ENCODE measurements at places on chromosomes 16 and 17.

DNA sequence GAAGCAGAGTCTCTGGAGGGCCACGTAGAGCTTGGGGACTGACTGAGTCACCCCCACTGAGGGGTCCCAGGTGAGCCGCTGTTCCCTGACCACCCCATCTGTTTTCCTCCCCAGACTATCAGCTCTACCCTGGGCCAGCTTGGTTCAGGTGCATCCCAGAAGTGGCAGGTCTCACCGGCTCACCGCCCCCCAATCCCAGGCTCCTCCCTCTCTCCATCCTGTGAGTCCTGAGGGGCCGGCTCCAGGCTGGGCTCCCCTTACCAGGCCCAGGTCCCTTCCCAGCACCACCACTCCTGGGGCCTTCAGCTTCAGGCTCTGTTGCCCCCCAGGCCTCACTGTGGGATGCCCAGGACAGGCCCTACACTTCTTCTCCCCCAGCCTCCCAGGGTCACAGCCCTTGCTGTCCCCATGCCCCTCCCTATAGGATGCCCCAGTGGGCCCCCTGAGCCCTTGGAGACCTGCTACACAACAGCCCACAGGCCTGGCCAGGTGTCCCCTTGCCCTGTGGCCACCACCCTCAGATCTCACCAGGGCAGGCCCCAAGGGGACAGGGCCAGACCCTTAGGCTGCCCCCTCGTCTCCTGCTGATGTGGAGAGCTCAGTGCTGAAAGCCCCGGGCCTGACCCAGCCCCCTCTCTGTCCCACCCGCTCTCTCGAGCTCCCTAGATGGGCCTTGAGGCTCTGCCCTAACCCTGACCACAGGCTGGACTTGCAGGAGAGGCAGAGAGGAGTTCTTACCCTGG lies 40.4 kb downstream of the TNFRSF13B start:
- no peak for DNase-seq

GRCh38 chr17:51255673-51256072 lies 4.2 kb downstream of the MBTD1 start:
- no peak for DNase-seq

DNA sequence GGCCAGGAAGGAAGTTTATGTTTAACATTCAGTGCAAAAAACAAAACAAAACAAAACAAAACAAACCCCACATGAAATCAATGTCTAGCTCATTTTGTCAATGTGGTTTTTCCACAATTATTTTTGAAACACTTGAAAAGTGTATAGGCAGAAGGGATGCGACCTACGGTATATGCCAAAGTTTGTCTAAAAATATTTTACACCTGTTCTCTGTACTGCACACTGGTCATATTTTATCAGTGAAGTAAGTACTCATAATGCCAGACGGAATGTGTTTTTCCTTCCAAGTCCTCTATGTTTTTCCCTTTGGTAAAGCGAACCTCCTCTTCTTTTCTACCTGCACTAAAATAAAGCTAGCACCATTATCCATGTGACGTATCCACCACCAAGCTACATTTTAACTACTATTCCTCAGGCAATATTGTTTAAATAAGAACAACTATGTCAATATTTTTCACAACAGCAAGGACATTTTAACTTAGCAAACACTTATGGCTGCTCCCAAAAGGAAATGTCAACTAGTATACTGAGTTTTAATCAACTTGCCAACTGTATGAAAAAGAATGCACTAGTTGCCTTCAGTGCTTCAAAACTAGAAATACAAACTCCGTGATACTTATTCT lies 10.3 kb downstream of the TOB1 start:
- no peak for DNase-seq

DNA sequence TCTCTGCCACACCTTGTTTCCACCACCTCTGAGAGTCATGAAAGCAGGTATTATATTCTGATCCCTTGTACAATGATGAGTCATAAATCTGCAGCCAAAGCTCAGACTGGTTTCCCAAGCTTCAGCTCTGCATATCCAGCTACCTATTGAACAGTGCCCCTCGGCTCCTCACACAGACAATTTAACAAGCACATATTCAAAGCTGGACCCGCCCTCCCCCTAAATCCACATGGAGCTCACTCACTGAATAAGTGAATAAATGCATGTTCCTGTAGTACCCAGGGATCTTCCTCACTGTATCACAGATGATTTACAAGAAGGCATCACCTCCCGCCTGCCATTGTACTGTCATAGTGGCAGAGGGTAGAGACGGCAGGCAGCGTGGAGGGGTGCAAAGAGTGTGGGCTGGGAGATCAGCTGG lies 516.4 kb downstream of the GRIN2A start:
- DNase-seq = no peak

DNA sequence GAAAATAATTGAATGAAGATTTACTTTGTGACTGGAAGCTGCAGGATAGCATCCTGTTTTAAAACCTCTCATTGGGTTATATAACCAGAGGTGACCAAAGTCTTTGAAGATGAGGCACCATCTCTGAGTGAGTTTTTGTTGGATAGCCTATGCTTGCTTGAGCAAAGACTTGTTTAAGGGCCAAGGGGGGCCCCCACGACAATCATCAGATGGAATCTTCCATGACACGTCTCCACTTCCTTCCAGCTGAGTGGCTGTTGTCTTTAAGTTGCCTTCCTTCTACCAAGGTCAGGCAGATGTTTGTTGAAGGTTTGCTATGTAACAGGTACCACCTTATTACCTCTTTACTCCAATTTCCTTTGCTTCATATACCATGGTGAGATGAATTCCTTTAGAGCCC lies 188.8 kb downstream of the PRKCA start:
- DNase-seq = no peak

DNA sequence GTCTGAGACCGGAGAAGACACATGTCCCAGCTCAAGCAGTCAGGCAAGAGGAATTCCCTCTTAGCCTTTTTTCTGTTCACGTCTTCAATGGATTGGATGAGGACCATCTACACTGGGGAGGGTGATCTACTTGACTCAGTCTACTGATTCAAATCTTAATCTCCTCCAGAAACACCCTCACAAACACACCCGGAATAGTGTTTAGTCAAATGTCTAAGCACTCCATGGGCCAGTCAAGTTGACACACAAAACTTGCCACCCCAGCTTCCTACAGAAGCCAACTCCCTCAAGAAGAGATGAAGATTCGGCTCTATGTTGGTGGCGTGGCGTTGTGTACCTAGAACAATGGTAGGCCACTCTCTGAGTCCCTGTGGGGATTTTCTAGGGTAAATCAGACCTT lies 22.5 kb upstream of the NKD1 start:
- no peak for DNase-seq

DNA sequence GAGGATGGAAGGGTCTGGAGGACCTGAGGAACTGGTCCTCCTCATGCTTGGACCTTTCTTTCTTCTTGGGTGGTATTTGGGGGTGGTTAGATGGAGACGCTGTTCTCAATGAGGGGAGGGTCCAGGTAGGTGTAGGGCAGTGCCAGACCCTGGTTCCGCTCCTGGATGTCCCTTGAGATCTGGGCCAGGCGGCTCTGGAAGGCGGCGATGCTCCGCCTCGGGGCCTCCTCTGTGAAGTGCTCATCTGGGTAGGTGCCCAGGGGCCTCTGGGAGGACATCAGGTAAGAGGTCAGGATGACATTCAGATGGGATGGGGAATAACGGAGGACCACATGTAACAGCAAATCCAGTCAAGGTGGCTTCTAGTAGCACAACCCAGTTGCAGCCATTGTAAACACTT lies 9.0 kb upstream of the ALOX12B start:
- DNase-seq = no peak

- DNase-seq = no peak
Observed at GRCh38 chr17:9298776-9299295, 276.8 kb downstream of the STX8 start.

DNA sequence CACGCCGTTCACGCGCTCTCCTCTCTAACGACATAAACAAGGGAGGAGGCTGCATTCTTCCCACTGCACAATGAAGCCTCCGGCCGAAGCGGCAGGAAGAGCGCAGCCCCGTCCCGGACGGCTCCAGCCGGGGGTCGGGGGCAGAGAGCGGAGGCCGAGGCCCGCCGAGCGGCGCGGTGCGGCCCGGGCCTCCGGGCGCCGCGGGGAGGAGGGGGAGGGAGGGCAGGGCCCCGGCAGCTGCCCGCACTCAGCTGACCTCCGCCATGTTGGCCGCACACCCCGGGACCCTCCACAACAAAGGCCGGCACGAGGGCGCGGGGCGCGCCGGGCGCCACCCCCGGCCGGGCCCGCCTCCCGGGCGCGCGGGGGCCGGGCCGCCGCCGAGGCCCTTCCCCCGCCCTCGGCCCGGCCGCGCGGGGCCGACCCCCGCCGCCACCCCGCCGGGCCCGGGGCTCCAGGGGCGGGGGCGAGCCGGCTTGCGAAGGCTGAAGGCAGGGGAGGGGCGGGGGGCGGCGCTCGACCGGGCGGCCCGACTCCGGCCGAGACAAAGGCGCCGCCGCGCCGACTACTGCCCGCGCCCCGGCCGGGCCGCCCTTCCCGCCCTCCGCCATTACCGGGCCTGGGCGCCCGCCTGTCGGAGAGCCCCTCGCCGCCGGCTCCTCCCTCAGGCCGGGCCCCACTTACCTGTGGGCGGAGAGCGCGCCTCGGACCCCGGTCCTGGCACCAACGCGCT lies 527 bp downstream of the SIAH1 start:
- DNase-seq = no peak

DNA sequence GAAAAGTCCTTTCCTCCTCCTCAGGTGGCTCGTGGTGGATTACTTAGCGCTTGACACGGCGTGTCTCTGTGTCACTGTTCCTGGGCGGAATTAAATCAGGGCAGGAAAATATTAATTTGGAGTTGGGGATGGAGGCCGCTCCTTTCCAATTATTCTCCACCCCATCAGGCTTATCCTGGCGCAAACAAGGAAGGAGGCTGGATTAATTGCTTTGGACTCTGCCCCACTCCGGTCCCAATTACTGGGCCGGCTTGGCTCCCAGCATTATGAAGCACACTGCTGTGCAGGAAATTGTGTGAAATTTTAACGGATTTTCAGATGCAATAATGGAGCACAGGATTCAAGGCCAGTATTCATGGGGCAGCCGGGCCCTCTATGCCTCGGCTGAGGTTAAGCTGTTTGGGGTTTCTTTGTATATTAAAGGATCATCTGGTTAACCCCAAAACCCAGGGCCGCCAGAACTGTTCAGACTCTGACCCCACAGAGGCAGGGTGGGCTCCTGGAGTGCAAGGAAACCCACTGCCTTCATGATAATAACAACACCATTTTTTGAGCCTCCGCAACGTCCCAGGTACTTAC lies 87.8 kb downstream of the MRM1 start:
- no peak for DNase-seq

GRCh38 chr17:49978501-49978900 lies 9.5 kb downstream of the DLX4 start:
- DNase-seq = peak; percentile 66

- no peak for DNase-seq
Observed at GRCh38 chr17:41578538-41578937, 6.7 kb upstream of the KRT9 start.

DNA sequence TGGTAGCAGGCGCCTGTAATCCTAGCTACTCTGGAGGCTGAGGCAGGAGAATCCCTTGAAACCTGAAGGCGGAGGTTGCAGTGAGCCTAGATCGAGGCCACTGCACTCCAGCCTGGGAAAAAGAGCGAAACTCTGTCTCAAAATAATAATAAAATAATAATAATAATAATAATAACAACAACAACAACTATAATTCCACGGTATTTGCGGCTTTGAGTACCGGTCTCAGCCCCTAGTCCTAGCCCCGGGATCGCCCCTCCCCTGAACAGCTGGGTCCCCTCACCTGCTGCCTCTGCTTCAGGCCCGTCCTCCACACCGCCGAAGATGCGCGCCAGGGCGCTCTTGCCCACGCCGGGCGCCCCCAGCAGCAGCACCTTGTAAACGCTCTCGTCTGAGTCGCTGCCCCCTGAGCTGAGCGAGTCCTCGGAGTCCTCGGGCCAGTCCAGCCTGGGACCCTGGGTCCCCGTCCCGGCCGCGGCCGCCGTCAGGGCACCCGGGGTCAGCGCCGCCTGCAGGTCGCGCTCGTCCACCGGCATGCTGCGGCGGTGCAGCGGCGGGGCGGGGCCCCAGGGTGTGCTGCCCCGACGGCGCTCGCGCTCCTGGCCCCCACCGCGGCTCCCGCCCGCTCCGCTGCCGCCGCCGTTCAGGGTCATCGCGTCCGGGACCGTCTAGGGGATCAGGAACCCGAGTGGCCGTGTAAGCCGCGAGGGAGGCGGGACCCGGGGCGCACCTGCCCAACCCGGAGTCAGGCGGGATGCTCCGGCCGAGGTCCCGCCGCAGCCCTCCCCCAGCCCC lies 611 bp downstream of the RRAD start:
- DNase-seq = no peak

DNA sequence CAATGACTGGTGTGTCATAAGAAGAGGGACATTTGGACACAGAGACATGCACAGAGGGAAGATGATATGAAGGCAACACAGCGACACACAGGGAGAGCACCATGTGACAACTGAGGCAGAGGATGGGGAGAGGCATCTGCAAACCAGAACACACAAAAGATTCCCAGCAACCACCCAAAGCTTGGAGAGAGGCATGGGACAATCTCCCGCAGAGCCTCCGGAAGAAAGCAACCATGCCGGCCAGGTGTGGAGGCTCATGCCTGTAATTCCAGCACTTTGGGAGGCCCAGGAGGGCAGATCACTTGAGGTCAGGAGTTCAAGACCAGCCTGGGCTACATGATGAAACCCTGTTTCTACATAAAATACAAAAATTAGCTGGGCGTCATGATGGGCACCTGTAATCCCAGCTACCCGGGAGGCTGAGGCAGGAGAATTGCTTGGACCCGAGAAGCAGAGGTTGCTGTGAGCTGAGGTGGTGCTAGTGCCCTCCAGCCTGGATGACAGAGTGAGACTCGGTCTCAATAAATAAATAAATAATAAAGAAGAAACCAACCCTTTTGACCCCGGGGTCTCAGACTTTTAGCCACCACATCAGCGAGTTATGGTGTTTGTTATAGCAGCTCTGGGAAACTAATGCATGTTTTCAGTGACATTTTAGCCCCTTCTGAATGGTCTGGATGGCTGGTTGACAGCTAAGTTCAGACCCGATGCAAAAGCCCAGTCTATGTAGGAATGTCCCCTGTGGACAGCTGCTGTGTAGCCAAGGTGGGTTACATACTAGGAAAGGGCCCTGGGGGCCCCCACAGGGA lies 13.8 kb upstream of the PLCG2 start:
- no peak for DNase-seq

- DNase-seq = no peak
Observed at GRCh38 chr16:69872888-69873287, 78.2 kb upstream of the CLEC18A start.

DNA sequence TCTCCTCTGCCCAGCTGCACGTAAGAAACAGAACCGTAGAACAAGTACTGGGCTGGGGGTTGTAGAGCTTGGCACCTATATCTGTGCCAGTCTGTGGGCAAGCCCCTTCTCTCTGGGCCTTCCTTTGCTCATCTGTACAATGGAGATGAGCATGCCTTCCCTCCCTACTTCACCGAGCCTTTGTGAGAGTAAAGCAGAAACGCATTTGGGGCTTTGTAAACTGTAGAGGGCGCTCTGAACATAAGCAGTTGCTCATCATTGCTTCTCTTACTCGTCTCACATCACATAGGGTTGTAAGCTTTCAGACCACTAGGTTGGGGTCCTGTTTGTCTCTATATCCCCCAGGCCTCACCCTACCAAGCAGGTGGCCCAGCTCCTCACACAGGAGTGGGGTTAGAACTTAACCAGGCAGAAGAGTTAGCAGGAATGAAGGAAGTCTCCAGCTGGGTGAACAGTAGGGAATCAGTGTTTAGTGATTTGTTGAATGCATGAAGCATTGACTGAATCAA lies 15.1 kb downstream of the SAMD14 start:
- peak; percentile 57 for DNase-seq
